ENCODE measurements at places on chromosomes 3 and 15.

GRCh38 chr15:91132079-91132478, 32.0 kb downstream of the SV2B start:
- no peak for DNase-seq

GRCh38 chr3:16559653-16560365, 45.4 kb downstream of the DAZL start:
- DNase-seq = no peak

GRCh38 chr15:38972831-38973230, 408.2 kb upstream of the RASGRP1 start:
- DNase-seq = no peak

- no peak for DNase-seq
These were observed 698 bp downstream of the MELTF start for GRCh38 chr3:197028728-197029510.

DNA sequence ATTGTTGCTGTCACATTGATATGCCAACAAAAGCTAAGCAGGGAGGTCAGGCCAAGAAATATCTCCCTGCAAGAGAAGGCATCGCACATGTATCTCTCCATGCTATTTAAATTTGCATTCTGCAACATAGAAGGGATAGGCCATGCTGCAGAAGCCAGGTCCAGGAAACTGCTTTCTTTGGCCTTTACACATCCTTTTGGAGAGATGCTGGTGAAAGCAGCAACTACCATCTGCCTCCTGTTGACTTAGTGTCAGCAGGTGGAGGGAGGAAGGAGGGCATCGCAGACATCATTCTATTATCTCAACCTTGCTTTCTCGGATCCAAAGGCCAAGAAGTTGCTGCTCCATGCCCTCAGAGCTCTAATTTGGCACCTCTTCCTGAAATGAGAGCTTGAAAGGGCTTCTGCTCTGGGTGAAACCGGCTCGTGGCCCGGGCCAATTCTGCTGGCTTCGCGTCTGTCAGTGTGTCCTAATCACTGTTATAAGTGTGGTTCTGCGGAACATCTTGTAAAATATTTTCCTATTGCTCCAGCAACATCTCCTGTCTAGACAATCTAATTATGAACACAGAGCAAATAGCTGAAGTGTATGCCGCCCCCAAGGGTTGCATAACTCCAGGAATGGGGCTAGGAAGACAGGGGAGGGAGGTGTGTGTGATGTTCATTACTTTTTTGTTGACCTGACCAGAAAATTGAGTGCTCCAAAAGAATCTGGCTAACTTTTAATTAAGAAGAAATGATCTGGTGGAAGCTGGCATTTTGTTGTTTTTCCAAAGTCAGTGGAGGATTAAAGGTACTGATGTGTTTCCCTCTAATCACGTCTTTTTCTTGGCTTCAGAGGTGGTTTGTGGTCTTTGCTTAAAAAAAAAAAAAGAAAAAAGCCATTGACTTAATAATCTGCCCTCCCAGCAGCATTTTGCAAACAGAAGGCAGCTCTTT, 89.1 kb downstream of the TPRG1 start:
- no peak for DNase-seq

DNA sequence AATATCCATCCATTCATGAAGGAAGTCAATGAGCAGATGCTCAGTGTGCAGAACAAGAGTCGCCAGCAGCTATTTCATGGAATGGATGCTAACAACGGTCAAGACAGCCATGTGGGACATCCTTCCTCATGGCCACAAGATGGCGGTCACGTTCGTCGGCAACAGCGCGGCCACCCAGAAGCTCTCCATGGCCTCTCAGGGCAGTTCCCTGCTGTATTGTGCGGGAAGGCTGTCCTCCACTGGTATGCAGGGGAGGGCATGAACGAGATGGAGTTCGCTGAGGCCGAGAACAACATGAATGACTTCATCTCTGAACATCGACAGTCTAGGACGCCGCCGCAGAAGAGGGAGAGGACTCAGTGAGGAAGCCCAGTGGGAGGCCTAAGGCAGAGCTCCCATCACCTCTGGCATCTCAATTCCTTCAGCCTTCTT, 208.3 kb downstream of the TJP1 start:
- no peak for DNase-seq

DNA sequence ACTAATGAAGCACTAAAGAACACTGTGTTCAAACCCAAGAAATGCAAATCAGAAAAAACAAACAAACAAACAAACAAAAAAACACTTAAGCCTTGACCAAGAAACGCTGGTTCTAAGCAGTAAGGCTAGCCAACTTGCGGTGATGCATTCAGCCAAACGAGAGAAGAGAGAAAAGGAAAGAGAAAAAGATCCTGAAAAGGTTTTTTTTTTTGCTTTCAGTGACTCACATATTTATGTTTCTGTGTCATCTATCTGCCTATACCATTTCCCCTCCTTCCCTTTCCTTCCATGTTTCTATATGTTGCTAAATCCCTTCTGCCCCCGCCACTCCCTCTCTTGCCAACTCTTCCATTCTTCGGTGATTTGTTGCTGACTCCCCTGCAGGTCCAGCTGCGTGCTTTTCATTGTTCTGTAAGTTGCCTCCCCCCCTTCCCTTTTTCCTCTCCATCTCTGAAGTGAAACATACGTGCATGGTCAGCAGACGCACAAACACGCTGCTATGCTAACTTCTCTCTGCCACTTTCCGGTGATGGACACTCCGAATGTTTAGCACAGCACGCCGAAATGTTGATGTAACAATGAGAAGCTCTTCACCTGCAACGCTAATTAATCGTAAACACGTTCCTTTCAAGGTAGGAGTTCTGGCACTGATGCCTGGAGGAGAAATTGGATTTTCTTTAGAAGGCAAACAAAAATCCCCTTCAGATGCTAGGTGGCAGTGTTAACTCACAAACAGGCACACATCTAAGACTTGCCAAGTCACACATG, 154.4 kb downstream of the TUSC7 start:
- peak; percentile 4 for DNase-seq

DNA sequence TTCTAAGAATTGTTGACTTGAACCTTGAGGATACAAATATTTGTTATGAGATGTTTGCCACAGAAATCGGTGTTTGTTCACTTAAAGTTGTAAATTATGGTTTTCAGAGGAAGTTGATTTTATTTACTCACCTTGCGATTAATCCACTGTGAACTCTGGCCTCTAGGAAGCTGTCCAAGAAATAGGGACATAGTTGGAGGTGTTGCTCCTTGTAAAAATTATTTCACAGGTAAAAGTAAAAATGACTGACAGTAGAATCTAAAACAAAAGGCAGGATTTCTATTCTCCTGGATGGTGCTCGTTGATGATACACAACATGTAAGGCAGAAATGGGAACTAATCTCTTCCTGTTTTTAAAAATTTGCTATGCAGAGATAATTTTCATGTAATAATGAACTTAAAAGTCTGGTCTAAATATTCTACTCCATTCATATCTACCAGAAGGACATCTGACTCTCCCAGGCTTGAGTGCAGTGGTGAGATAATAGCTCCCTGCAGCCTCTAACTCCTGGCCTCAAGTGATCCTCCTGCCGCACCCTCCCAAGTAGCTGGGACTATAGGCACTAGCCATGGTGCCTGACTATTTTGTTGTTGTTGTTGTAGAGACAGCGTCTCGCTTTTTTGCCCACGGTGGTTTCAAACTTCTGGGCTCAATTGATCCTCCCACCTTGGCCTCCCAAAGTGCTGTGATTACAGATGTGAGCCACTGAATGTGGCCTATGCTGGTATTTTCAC, 17.1 kb upstream of the LZTFL1 start:
- no peak for DNase-seq

DNA sequence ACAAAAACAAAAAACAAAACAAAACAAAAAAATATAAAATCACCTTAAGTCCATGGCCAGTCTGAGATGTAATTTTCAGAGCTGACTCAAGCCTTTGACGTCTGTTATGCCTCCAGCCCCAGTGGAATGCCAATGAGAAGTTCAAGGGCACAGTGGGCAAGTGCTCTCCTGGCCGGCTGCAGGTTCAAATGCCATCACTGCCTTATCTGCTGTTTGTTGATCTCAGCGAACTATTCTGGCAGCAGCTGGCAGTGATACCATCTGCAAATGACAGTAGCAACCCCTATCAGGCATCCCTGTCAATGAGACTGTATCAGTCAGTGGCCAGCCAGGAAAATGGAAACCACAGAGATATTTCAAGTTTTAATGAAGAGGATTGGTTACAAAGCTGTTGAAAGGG, 10.8 kb upstream of the PDE8A start:
- no peak for DNase-seq

DNA sequence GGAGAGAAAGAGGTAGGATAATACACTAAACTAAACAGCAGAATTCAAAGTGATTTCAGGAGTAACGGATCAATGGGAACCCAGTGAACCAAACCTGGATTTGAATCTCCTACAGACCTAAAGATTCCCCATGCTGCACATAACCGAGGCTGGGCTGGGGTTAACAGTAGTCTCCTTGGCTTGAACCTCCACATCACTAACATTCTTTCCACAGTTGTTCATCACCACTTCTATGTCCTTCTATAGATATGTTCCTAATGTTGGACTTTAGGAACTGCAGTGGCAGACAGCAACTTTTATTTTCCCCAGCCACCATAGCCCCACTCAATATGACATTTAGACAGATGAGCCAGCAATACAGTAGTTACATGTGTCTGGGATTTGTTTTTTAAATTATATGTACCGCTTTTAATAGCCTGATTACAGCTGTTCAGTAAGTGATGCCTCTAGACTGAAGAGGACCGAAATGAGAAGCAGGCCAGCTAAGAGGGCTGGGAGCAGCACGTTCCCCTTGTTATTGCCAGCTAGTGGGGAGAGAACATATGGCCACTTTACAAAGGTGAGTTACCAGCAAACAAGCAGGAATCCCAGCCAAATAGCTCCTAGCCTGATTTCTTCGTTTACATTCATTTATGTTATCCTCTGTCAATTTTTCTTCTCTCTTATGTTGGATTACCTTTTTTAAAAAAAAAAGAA, 472.6 kb upstream of the CDIN1 start:
- no peak for DNase-seq

GRCh38 chr3:66200786-66201185, 20.0 kb upstream of the SLC25A26 start:
- no peak for DNase-seq

DNA sequence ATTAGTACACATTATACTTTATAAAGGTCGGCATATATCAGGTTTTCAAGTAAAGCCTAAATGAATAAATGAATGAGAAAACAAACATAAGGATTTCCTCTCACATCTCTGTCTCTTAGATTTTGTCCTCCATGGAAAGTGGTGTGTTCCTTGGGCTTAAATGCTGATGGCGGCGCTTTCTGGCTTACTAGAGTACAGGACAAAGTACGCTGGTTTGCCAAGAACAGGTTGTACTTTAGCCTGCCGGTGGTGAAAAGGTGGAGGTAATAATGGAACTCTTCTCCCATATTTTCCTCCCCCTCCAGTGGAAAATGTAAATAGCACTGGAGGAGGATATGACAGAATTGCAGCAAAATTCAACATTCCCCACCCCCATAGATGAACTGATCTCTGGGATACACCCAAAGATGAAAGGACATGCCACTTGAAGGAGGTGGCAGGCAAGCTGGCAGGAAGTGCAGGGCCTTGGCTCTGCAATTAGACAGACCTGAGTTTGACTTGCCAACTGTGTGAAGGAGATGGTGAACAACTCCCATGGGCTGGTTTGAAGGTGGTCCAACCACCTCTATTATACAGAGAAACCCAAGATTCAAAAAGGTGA, 29.3 kb downstream of the CEP152 start:
- no peak for DNase-seq

DNA sequence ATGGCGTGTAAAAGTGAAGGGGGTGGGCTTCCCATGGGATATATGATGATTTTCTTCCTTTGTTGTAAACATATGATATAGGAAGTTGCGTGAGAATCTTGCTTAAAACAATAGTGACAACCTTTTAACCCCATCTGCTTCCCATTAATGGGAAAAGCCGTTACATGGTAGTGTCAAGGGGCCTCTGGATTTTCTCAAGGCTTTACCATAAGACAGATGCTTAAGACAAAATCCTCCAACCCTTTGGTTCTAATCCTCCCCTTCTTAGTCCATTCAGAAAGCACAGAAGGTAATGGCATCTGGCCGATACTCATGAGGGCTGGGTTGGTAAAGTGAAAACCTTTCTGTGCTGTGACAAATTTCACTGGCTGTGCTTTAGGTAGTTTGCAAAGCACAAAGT, 25.0 kb downstream of the DPH3 start:
- DNase-seq = no peak

DNA sequence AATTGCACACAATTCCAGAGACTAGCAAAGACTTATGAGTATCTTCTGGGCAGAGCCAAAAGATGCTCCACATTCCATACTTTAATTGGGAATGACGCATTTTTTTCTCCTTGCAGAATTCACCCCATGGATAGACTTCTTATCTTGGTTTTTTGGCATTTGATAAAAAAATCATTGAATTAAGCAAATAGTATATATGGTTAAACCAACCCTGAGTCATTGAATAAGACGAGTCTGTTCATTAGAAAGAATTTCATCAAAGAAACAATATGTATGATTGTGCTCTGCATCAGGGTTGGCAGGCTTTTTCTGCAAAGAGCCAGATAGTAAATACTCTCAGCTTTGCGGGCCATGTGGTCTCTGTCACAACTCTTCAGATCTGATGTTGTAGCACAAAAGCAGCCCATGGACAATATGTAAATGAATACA, 9.2 kb upstream of the PDZRN3 start:
- DNase-seq = no peak

DNA sequence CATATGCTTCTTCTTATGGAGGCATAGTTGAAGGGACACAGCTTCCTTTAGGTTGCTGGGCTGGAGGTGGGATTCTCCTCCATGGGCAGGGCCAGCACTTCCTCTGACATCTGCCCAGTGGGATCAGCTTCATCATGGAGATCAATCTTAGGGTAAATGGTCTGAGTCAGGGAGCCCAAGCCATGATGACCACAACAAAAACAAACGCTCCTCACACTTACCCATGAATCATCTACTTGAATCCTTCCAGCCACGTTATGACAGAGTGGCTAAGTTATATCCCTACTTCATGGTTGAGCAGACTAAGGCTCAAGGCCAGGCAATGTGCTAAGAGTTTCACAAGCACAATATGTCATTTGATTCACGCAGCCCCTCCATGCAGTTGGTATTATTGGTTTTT, 87.2 kb upstream of the NMNAT3 start:
- DNase-seq = no peak

DNA sequence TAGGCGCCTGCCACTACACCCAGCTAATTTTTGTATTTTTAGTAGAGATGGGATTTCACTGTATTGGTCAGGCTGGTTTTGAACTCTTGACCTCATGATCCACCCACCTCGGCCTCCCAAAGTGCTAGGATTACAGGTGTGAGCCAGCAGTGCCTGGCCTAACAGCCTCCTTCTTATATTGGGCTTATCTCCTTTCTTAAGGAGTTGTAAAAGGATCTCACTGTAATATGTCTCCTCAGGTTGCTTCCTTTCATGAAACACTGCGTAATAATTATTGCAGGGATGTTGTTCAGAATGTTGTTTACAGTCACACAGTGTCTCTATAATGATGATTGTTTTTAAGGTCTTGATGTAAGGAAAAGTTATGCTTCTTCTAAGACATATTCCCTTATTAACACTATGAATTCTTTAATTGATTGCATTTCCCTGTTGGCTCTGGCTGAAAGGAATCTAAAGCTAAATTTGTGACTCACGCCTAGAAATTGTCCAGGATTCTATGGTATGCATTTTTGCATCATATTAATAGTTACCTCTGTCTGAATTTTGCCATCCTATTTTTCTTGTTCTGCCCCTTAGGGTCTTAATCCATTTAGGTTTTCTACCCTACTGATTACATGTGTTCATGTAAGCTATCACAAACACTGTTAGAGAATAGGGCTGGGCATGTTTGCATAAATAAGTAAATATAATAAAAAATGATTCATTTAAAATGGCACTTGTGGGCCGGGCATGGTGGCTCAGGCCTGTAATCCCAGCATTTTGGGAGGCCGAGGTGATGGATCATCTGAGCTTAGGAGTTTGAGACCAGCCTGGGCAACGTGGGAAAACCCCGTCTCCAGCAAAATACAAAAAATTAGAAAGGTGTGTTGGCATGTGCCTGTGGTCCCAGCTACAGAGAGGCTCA, 24.5 kb upstream of the RNF111 start:
- DNase-seq = no peak

All from amygdala (tissue), 56 donors.